ENCODE measurements at places on chromosomes 11 and 22.
A peak's percentile ranks its signal among the peaks of the same experiment; 100 is the strongest.

DNA sequence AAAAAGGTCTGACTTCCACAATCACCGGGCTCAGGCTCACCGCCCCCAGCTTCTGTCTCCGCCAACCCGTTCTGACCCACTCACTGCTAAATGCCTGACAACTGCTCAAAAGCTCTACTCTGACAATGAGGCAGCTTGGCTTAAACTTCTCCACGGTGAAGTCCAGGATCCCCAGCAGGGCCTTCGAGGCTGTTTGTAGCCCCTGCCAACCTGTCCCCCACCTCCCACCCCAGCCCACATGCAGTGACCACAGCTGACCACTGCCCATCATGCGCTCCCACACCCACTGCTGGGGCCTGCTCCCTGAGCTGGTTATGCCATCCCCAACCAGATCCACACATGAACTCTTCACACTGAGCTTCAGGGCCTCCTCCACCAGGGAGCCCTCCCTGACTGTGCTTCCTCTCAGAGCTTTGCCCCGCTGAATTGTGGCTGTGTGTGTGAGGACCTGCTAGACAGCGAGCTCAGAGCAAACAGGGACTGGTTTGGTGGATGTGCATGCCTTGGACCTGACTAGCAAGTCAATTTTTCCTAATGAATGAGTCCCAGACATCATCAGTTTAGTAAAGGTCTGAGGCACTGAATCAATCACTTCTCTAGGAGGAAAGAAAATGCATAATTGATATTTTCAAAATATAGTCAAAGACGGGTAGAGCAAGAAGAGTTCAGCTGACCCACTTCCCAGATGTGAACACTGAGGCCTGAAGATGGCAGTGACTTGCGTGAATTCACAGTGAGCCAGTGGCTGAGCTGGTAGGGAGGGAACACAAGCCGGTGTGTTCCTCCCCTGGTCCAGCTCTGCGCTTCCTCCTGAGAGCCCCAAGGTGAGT lies 7.7 kb downstream of the LRRC32 start:
- DNase-seq = no peak

DNA sequence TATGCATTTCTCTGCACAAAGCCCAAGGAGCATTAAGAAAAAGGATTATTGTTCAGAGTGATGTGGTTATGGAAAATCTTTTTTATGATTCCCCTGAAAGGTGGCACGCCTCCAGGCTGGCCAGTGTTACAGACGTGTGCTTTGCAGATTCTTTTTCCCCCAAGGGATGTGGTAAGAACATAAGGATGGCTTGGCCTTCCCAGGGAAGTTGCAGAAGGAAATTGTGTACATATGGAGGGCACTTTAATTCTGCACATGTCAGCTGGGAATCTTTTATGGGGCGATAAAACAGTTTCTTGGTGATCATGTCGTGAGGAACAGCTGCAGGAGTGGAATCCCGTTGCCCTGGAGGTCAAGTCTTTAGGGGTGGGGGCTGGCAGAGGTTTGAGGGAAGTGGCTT lies 9.7 kb downstream of the SMARCB1 start:
- DNase-seq = no peak

- DNase-seq = no peak
Observed at GRCh38 chr22:20792221-20792965, 18.5 kb downstream of the SERPIND1 start.

GRCh38 chr11:102014756-102015155 lies 32.5 kb upstream of the CFAP300 start:
- no peak for DNase-seq

GRCh38 chr11:59552844-59553243 lies 41.5 kb downstream of the OR4D9 start:
- DNase-seq = no peak

DNA sequence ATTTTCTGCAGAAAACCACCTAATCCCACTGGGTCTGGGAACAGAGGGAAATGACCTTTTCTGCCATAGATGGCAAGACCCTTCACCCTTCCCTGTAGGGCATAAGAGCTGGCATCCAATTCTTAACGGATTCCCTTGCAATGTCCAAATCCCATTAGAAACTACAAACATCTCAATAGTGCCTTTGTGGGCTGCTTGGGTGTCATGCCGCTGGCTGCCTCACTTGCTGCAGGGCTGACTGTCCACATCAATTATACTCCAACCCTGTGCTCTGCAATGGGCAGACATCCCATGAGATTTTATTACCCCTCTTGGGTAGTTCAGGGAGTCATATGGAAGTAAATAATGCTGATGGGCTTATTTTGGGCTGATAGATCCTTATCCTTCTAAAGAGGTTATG lies 7.3 kb downstream of the GRAP2 start:
- no peak for DNase-seq

DNA sequence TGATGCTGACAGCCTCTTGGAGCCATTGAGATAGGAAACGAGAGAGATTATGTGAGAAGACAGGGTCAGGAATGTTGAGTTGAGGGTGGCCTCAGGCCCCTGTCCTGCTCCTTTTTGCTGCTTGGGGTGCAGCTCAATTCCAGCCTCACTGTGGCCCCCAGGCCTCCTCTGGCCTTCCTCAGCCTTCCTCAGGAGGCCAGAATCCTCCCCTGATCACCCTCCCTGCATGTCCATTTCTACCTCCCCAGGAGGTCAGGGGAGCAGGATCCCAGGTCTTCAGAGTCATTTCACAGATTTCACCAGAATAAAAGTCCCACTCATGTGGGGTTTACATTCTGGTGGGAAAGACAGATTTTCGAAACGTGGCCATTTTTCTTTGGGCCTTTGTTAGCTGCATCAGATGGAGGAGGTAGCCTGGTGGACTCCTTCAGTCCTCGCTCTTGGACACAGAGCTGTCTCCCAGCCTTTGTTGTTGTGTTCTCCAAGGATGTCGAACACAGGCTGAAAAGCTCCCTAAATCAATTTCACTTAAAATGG lies 2.2 kb upstream of the KCNQ1OT1 start:
- DNase-seq = no peak

GRCh38 chr22:40345815-40346184 lies 500 bp upstream of the ADSL start:
- peak; percentile 55 for DNase-seq

- DNase-seq = no peak
Observed at GRCh38 chr11:44978961-44979331, 28.3 kb upstream of the TP53I11 start.

DNA sequence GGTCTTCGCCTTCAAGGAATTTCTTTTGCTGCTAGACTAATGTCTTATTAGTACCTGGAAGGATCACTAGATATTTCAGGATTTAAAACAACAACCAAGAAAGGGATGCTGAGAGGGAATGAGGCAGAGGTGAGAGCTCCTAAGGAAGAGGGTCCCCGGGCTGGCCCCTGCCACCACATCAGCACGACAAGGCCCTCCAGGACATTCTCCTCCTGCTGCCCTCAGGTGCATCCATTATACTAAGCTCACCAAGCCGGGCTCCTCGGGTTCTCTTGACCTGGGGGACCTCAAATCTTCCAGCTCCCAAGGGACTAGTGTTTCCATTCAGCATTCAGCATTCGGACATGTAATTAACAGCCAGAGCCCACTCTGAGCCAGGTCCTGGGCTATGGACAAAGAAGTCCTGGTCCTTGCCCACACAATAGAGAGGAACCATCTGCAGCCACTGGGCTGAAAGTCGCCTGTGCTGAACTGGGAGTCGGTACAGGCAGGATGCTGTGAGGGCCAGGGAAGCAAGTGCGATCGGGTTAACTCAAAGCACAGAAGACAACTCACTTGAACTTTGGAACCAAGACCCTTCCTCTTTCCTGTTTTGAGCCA lies 29.4 kb upstream of the OAF start:
- no peak for DNase-seq

GRCh38 chr11:61152816-61153592 lies 8.2 kb downstream of the VPS37C start:
- DNase-seq = no peak

GRCh38 chr11:105609341-105609781 lies 512 bp upstream of the GRIA4 start:
- no peak for DNase-seq

DNA sequence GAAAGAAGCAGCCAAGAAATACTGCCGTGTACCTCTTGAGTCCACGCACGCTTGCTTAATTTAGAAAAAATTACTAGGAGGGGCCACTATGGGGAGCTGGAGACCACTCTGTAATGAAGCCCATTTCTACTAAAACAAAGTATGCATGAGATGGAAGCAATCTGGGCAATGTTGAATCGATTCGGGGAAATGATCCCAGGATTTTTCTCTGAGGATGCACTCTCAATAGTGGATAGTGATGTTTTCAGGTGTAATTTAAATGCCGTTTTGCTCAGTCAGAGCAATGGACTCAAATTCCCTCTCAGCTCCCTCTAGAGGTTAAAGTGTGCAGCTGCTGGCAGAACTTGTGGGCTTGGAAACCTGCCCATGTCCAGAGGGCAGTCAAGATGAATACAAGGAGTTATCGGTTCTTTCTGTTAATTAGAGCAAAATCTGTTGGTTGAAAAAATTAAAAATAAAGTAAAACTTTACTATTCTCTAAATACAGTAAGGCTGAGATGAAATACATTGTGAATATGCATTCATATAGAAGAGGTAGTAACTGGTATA lies 64.1 kb downstream of the ME3 start:
- peak; percentile 48 for DNase-seq

DNA sequence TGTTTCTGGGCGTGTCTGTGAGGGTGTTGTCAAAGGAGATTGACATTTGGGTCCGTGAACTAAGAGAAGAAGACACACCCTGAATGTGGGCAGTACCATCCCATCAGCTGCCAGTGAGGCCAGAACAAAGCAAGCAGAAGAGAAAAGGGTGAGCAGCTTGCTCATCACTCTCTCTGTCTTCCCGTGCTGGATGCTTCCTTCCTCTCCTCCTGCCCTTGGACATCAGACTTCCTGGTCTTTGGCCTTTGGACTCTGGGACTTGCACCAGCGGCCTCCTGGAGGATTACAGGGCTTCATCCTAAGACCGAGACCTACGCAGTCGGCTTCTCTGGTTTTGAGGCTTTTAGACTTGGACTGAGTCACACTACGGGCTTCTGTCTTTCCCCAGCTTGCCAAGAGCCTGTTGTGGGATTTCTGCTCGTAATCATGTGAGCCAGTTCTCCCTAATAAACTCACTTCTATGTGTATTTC lies 18.8 kb downstream of the APOL2 start:
- no peak for DNase-seq

- no peak for DNase-seq
Observed at GRCh38 chr11:9249252-9249651, 15.9 kb downstream of the DENND5A start.

GRCh38 chr11:128536506-128536905 lies 50.9 kb downstream of the ETS1 start:
- DNase-seq = no peak

GRCh38 chr11:86537541-86538222 lies 134.7 kb downstream of the ME3 start:
- DNase-seq = no peak

- no peak for DNase-seq
Observed at GRCh38 chr11:86570020-86570419, 102.4 kb downstream of the ME3 start.

GRCh38 chr22:19663821-19664355 lies 50.4 kb upstream of the SEPTIN5 start:
- no peak for DNase-seq

- no peak for DNase-seq
Observed at GRCh38 chr11:1877211-1878136, 14.2 kb downstream of the PRR33 start.

DNA sequence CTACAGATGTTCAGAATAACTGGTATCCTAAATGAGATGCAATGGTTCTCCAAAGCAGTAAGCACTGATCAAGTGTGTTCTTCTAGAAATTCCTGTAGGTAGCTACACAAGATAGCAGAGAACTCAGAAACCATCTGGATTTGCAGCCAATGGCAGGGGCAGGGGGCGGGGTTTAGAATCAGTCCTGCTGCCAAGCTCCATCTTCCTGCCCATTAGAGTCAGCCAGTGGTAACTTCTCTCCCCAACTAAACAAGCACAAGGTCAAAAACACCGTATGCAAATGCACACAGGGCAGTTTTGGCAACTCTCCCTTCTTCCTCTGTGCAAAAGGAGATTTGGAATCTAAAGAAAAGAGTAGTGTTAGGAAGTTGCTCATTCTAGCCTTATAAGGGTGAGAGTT lies 237.5 kb upstream of the CCDC90B start:
- DNase-seq = no peak

GRCh38 chr11:116725434-116726221 lies 47.2 kb downstream of the BUD13 start:
- no peak for DNase-seq

GRCh38 chr22:37776639-37777005 lies 31.1 kb upstream of the GCAT start:
- no peak for DNase-seq

- DNase-seq = no peak
Observed at GRCh38 chr11:70477609-70478008, 79.3 kb downstream of the CTTN start.

GRCh38 chr22:20864186-20864908 lies 5.5 kb downstream of the SNAP29 start:
- DNase-seq = no peak

- no peak for DNase-seq
Observed at GRCh38 chr11:102288725-102289083, 28.6 kb upstream of the BIRC3 start.

DNA sequence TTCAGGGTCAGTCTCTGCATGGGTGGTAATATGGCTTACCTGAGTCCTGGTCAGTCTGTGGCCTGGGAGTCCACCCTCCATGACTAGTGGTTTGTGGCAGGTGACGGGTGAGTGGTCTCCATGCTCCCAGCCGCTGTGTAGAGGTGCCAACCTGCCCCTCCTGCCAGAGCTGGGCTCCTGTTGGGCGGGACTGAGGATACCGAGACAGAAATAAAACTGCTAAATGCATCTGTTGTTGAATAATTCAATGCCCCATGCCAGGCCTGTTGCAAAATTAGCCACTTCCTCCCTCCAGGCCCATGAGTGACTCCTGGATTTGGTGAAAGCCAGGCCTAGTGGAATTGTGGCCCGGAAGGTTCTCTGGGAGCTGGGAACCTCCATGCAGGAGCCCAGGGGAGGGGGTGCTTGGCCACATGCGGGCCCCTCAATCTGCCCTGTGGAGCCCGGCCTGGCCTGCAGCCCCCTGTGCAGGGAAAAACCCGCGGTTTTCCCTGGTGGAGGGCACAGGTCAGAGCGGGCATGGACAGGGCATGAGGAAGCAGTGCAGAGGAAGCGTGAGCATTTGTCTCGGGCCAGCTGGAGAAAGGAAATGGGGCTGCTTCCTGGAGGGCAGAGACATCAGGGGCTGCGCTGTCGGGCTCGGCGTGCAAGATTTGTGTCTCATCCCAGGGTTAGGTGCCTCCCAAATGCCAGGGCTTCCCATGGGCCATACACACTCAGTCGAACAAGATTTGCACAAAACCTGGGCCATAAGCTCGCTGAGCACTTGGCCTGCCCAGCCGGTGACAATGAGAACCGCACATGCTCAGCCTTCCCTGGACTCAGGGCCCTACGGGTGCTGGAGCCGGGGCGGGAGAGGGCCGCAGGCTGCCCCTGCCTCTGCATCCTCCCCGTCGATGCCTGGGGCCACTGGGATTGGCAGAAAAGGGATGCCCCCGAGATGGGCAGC lies 66.9 kb downstream of the KCNQ1 start:
- DNase-seq = no peak

DNA sequence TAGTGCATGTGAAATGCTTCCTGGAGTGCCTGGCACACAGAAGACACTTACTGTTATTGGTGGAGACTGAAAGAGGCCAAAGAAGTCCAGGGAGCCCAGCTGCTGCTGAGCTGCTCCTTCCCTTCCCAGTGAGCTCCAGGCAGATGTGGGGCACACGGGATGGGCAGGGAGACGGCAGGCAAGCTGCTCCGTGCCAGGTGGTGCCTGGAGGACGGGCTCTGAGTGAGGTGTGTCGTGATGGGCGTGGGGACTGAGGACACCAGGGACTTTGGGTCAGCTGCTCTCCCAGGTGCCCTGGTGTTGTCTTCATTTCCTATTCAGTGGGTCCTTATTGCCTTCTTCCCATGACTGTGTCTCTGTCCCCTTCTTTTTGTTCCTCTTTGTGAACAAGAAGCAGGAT lies 19.5 kb downstream of the TAB1 start:
- DNase-seq = no peak
